ENCODE measurements at places on chromosomes 7 and 10.

DNA sequence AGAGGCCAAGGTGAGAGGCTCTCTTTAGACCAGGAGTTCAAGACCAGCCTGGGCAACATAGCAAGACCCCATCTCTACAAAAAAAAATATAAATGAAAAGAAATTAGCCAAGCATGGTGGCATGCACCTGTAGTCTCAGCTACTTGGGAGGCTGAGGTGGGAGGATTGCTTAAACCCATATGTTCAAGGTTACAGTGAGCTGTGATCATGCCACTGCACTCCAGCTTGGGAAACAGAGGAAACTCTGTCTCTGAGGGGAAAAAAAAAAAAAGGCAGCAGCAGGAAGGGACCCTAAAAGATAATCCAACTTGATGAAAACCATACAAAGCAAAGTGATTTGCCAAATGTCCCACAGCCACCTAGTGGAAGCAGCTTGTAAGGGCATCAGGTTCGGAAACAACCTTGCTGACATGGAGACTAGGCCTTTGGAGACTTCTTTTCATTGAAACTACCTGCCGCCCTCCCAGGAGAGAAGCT, 15.6 kb upstream of the PBLD start:
- peak; percentile 8 for DNase-seq

GRCh38 chr10:30854656-30855055, 177.0 kb downstream of the ZNF438 start:
- no peak for DNase-seq

DNA sequence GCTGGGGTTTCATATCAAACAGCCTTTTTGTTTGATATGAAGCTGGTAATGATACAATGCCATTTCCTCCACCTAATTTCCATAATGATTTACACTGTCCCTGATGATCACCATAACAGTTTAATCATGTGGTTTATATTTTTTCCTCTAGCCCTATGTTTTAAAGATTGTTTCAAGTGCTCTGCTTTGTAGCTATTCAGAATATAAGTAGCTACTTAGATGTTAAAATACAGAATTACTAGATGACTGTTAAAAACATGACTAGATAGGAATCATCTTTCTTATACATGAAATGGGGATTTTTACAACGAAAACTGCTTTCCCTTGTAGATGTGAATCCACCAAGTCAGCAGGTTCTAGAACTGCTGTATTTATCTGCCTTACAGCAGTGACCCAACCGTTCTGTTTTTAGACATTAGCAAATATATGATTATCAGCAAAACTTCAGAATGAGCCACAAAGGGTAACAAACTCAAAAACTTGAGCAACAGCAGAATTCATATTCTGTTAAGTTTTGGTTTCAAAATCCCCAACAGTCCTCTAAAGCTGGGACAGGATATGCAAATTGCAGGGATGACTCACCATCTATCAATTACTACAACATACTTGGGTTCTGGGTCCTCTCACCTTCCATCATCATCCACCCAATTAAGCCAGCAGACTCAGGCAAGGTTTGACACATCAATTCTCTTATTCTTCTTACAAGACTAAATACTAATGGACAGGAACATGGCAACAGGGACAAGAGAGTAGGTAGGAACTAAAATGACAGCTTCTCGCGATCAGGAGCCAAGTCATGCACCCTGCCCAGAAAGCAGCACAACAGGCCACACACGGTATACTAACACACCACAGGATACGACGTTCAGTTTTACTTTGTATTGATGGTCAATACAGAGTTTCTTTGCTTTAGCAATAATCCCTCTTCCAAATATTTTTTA, 83.9 kb downstream of the PIP4K2A start:
- no peak for DNase-seq

GRCh38 chr10:35446439-35446838, 110.1 kb downstream of the CCNY start:
- DNase-seq, result no peak

GRCh38 chr7:139871331-139871730, 42.3 kb downstream of the TBXAS1 start:
- DNase-seq, result no peak

GRCh38 chr10:55641601-55642000, 719.5 kb downstream of the ZWINT start:
- no peak for DNase-seq

DNA sequence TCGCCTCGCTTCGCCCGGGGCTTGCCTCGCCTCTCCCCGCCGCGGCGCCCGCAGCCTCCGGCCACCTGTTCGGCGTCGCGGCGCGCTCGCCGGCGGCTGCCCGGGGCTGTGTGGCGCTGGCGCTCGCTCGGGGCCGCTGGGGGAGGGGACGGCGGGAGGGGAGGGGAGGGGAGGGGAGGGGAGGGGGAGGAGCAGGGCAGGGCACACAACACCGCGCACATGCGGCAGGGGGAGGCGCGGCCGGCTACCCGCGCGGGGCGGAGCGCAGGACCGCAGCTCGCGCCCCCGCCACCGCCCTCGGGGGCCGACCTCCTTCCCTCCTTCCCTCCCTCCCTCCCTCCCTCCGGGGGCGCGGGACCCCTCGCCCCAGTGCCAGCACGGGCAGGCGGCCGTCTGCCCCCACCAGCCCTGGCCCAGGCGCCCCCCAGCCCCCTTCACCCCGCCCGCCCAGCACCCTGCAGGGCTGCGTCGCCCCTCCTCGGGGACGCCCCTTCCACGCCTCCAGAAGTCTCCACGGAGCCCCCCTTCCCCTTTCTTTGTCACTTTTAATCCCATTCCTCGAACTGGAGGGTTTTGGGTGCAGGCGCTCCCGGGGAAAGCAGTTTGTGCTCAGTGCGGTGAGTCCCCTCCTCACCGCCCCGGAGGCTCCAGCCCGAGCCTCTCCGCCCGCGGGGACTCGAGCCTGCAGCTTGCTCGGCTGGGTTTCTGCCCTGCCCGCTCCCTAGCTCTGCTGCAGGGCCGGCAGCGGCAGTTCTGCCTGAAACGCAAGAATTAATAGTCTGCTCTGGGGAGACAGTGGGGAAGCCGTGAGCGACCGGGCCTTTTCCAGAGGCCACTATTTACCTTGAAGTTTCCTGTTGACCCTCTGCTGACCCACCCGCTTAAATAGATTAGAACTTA, at the start of gene PARD3:
Gene PARD3 (minus strand): TSS at position 112 of the 900 bp plus-strand sequence. CDS start 301 bp downstream, outside the sequence.
- no peak for DNase-seq

GRCh38 chr10:43305876-43306275, 39.0 kb upstream of the RASGEF1A start:
- DNase-seq, result no peak

DNA sequence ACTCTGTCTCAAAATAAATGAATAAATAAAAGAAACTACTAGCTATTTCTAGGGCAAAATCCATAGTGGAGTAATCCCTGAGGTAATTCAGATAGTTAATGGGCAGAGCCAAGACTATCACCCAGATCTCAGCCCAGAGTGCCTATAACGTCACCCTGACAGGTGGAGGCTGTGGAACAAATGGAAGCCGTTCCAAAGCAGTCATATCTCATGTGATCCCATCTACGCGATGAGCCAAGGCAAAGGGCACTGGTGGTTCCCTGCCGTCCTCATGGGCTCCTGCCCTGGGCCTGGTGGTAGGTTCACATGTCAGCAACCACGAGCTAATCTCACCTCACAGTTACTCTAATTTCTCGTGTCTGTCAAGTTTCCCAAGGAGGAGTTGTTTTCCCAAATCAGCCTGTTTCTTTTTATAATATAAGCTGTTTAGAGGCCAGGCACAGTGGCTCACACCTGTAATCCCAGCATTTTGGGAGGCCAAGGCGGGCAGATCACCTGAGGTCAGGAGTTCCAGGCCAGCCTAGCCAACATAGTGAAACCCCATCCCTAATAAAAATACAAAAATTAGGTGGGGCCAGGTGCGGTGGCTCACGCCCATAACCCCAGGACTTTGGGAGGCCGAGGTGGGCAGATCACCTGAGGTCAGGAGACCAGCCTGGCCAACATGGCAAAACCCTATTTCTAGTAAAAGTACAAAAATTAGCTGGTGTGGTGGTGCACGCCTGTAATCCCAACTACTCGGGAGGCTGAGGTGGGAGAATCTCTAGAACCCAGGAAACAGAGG, 22.5 kb upstream of the ASCC1 start:
- no peak for DNase-seq

GRCh38 chr10:94035982-94036765, 42.4 kb downstream of the PLCE1 start:
- DNase-seq, result no peak

GRCh38 chr7:1829111-1829510, 159.0 kb downstream of the ELFN1 start:
- no peak for DNase-seq

- no peak for DNase-seq
Observed at GRCh38 chr7:28408105-28408959, 4.0 kb upstream of the CREB5 start.

GRCh38 chr10:22997096-22997495, 69.2 kb downstream of the ARMC3 start:
- no peak for DNase-seq

- no peak for DNase-seq
Observed at GRCh38 chr7:27947586-27948278, 207.8 kb downstream of the TAX1BP1 start.

- peak; percentile 83 for DNase-seq
Observed at GRCh38 chr7:94632338-94633013, 23.5 kb downstream of the SGCE start.

DNA sequence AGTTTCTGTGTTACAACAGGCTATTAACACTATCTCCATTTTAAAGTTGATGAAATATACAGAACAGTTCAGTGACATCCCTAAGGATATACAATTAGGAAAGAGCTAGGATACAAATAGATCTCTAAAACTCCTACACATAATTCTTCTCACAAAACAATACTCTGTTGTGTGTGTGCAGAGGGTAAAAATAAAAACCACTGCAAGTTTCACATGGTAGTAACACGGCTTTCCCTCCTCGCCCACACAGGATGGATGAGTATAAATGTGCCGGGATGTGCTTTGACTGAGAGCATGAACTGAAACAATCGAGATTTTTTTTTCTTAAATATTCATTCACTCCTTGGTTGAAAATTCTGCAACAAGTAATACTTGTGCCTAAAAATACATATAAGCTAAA, 131.5 kb upstream of the C1QL3 start:
- no peak for DNase-seq

GRCh38 chr7:37784015-37784414, 64.4 kb upstream of the NME8 start:
- no peak for DNase-seq

DNA sequence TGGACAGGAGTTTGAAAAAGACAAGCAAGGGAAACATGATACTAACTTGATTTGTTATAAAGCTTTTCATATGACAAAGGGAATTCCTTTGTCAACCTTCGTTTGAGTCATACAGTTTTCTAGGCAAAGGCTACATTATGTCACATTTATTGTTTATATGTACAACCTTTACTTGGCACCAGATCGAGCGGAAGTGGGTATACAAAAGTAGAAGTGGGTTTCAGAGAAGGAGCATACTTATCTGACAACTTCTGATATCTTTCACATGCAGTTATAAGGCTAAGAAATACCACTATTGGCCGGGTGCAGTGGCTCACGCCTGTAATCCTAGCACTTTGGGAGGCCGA, 11.0 kb downstream of the STMP1 start:
- DNase-seq, result no peak

DNA sequence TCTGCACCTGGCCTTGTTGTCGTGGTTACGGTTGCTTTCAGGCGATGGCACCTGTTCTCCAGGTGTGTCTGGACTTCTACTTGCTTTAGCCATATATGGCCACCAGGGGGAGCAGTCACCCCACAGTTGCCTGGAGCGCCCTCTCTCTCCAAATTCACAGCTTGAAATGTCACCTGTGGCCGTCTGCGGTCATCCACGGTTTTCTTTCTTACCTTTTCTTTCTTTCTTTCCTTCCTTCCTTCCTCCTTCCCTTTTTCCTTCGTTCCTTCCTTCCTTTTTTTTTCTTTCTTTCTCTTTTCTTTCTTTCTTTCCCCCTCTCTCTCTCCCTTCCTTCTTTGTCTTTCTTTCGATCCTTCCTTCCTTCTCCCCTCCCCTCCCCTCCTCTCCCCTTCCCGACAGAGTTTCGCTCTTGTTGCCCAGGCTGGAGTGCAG, 150.5 kb upstream of the VKORC1L1 start:
- no peak for DNase-seq

GRCh38 chr7:156456503-156457115, 184.0 kb upstream of the RNF32 start:
- no peak for DNase-seq

GRCh38 chr7:115851291-115851690, 179.3 kb downstream of the TFEC start:
- peak; percentile 20 for DNase-seq

DNA sequence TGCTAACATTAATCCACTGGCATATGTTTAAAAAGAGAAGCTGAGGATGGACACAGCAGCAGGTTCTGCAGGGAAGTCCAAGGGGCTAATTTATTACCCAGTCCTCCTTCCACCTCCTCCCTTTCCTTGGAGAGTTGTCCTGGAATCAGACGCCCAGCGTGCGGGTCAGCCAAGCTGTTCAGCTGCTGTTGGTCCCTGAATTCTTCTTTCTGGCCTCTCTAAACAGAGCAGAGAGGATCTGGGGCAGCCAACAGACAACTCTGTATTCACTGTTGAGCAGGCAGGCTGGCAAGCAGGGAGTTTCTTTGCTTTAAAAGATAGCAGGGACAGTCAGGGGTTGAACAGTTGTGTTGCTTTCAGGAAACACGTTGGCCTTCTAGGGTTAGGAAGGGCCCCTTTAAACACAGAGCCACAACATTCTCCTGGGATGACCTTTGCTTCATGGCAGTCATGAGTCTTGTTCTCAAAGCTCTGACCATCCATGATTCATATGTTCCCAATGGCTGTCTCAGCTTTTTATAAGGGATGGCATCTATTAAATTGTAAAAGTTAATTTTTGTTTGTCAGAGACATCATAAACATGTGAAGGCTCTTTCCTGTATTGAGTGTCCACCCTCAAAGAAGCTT, 217.0 kb downstream of the CREB5 start:
- DNase-seq, result no peak

DNA sequence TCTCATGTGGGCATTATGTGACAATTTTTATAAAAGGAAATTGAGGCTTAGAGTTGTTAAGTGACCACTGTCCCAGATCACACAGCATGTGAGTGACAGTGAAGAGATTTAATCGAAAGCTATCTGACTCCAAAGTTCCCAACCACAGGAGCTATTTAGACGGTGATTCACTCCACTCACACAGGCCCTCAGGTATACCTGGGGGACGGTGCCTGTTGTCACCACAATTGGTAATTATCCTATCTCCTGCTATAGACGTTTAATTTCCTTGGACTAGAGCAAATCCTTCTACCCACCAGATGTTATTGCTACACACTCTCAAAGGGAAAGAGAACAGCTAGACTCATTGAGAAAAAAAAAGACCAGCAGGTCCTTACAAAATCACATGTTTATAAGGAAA, 145.5 kb downstream of the KLF6 start:
- no peak for DNase-seq

GRCh38 chr7:128114806-128115205, 83.6 kb upstream of the LRRC4 start:
- no peak for DNase-seq

GRCh38 chr10:34721208-34721840, 93.8 kb downstream of the PARD3 start:
- peak; percentile 18 for DNase-seq
